Stimulated activated naive CD4-positive, alpha-beta T cell treated with Interleukin-2 at 50 U/mL for 16 hours (primary cell): ENCODE measurements at places on chromosomes 5 and 9.

DNA sequence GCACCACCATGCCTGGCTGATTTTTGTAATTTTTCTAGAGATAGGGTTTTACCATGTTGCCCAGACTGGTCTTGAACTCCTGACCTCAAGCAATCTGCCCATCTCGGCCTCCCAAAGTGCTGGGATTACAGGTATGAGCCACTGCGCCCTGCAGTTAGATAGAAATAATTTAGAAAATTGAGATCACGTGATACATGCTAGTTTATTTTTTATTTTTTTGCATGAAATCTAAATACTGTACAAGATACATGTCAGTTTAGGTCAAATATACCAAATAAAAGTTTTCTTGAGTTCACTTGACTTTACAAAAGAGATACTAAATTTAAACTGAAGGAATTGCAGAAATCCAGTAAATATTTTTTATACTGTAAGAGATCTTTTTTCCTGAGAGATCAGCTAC lies 304.2 kb downstream of the YTHDC2 start:
- no peak for DNase-seq

GRCh38 chr5:75142566-75143136 lies 90.3 kb upstream of the GCNT4 start:
- no peak for DNase-seq

DNA sequence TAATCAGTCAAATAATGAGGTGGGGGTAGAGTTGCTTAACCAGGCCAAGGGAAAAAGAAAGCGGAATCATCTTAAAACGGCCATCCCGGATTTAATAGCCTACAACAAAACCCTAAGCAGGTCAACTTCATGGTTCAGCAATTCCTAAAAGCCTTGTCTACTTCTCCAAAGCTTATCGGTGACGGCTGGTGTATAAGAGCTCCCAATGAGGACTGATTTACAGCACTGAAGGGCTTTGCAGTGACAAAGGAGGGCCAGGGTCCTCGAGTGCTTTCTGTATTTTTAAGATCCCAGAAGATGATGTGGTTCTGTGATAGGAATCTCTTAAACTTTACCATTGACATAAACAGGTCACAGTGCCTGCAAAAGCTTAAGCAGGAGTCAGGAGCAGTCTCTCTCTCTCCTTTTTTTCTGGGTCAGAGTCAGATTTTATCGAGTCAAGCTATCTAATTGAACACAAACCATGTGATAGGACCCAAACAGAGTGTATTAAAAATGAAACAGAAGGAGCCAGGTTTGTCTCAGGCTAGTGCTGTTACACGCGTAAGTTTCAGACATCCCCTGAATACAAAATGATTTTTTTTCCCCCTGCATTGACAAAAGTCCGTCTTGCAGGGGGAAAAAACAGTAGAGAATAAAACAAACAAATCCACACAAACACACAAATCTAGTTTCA lies 663.6 kb upstream of the ZNF608 start:
- DNase-seq = no peak

- DNase-seq = no peak
Observed at GRCh38 chr5:138697720-138698360, 55.4 kb upstream of the CTNNA1 start.

DNA sequence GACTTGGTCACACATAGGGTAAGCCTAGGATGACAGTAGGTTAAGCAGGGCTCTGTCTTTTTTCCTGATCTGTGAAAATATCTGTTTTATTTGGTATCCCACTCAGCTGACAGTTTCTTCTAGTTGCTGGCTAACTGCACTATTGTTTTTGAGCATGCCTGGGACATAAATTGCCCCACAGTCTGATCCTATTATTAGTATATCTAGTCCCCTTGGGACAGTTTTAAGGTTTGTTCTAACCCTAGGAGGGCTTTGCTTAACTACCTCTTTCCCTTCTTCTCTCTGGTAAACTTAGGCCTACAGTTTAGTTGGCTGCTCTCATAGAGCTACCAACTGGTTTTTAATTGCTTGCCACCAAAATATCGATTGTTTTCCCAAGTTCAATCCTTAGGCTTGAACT lies 446.6 kb downstream of the ARHGEF28 start:
- no peak for DNase-seq

DNA sequence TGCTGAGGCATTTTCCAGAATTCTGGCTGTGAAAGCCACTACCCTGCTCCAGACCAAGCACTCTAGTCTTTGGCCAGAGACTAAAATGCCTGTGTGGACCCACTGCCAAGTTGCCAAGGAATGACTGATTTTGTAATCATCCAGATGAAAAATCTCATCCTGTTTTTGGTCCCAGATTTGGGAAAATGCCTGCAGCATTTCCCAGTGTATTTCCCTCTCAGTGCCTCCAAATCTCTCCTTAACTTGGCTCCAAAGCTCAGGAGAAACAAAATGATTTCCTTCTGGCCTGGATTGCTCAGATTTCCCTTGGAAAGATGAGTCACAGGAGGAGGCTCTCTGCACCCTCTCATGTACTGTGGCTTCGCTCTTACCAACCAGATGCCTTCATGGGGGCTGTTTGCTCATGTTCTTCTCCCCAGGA lies 335.2 kb upstream of the TARS1 start:
- DNase-seq = no peak

GRCh38 chr9:78939311-78940065 lies 632.3 kb upstream of the TLE4 start:
- no peak for DNase-seq

- no peak for DNase-seq
Observed at GRCh38 chr9:36843964-36844363, 190.1 kb downstream of the PAX5 start.

GRCh38 chr5:110899566-110900412 lies 161.0 kb downstream of the SLC25A46 start:
- no peak for DNase-seq

DNA sequence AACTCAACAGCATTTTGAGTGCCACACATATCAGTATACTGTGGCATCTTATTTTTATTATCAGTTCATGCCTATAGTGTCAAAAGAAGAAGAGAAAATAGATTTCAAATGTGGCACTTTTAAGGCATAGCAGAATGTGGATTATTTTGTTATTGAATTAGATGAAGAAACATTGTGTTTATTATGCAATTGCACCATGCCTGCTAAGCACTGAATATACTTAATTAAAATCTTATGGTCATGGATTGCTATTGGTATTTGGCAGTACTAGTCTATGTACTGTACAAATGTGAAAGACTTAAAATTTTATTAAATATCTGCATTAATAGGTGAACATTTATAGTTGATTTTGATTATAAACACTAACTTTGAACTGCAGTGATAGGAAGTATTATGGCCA lies 128.8 kb downstream of the FER start:
- DNase-seq = no peak

DNA sequence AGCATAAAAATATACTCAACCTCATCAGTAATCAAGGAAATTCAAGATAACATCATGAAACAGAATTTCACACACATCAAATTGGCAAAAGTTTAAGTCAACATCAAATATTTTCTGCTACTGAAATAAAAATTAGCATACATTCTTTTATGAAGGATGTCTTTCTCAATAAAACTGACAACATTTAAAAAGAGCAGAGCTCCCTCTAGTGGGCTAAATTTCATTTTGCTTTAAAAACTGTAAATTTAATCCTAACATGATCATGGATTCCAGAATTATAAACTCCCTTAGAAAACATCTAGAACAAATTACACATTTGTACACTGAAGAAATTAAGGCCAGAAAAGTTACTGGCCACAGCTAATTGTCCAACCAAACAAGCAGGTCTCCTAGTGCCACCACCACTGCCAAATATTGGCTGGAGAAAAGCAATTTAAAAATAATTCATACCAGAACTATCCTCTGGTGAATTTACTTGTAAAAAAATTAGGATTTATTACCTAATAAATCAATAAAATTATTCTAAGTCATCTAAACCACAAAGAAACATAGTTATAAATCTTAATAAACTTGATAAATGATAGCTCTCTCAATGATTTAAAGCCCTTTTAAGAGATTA lies 31.2 kb downstream of the DEPDC1B start:
- no peak for DNase-seq

DNA sequence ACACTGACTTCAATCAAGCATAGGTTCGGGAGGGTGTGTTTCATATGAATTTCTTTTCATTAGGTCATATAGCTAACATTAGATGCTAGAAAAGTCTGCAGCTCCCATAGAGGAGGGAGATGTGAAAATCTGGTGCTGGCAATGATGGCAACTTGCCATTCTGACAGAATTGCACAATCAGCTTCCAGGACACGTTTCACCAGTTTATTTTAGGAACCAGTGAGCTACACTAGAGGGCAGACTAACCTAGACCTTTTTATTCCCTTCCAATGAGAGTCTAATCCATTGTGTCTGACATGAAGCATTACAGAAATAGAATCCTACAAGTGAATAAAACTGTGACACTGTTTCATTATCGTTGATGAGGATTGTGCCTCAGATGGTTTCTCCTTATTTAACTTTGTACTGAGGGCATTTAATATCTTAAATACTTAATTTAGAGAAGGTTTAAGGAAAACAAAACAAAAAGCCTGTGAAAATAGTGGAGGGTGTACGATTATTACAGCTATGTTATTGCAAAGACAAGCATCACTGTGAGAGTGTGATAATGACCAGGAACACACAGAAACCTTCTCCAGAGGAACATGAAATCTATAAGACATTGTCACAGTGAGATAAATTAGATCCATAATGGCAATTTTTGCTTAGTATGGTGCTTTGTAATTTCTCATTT lies 363.3 kb upstream of the RPS23 start:
- DNase-seq = no peak

DNA sequence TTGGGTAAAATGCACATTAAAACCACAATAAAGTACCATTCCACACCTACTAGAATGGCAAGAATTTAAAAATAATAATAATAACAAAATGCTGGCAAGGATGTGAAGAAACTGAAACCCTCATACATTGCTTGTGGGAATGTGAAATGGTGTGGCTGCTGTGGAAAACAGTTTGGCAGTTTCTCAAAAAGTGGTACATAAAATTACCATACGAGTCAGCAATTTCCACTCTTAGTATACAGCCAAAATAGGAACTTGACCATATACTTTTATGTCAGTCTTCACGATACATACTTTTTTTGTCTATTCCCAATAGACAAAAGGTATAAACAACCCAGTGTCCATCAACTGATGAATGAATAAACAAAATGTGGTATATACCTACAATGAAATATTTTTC lies 15.6 kb downstream of the FKBP15 start:
- no peak for DNase-seq

GRCh38 chr5:53928641-53929040 lies 368.2 kb downstream of the NDUFS4 start:
- DNase-seq = no peak

DNA sequence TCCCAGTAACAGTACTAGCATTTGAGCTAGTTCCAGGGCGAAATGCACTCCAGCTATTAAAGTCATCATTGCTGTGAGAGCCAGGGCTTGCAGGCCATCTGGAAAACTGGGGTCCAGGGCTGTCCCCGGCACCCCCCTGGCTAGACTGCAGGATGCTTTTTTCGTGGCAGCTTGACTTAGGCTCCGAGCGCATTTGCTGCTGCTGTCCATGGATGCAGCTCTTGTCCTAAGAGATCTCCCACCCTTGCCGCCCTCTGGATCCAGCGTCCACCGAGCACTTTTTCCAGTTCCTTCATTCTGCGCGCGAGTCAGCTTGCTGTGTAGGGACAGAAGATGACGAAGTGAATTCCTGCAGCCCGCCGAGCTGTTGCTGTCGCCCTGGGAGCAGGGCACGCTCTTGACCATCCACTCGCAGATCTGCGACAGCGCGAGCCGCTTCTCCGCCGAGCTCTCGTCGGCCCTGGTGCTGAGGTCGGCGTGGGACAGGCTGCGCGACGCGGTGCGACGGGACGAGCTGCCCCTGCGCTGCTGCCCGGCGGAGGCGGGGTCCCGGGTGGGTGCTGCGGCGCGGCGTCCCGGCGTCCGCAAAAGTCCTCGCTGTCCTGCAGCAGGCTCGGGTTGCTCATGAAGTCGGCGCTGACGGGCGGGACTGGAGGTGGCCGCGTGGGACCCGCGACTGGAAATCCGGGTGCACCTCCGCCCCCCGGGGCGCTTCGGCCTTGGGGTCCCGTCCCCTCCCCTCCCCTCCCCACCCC lies 30.7 kb downstream of the OR2V1 start:
- DNase-seq = no peak

GRCh38 chr5:64188776-64189175 lies 23.1 kb downstream of the RNF180 start:
- DNase-seq = no peak
